ENCODE measurements at places on chromosomes 7 and 10.
A peak's percentile ranks its signal among the peaks of the same experiment; 100 is the strongest.

GRCh38 chr10:76297358-76297757 is 865.9 kb downstream of the LRMDA start:
- DNase-seq, result no peak

DNA sequence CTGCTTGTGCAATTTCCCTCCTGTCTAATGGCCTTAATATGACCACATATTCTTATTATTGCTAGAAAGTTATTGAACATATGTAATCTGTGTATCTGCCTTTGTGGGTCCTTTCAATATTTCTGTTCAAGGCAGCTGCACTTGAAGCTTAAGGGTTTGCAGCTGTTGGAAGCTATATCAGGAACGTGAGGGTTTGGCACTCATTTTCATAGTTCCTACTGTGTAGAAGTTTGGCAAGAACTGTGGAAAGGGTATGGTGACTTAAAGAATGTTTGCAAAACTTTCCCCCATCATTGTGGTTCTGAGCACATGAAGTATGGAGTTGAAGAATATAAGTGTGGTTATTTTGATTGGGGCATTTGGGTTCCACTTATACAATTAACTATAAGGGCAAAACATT is 144.7 kb upstream of the SEMA3A start:
- DNase-seq, result no peak

GRCh38 chr10:101161494-101162299 is 30.6 kb downstream of the TLX1 start:
- DNase-seq, result peak; percentile 75

DNA sequence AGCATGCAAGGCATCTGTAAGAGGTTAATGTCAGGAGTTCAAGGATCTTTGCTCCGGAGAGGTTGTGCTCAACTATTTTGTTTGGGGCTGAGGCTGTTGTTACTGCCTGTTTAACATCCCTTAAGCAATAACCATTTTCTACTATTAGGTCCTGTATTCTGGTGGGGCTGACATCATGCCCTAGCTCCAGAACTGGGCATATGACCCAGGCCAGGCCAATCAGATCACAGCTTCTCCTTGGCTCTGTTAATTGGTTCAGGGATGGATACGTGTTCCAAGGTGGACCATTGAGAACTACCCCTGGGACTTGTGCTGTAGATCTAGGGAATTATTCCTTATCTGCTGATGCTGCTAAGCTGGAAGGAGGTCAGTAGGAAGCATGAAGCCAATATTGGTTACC is 67.0 kb downstream of the SYPL1 start:
- no peak for DNase-seq

DNA sequence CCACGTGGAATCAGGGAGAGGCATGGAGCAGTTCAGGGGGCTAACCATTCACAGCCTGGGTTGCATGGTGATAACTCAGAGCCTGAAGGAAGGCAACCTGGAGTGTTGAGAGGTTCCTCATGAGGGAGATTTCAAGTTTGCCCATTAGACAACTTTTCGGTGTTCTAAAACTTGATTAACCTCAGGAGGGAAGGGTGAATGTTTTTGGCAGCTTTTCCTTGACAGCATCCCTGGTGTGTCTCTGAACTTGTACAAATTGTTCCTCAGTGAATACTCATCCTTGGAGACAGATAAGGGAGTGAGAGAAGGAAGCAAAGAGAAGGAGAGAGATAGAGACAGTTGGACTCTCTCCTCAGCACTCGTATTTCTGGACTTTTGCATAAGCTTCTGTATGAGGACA is at the start of gene OR9A4:
OR9A4 (plus strand) TSS at position 301 of the 400 bp plus-strand sequence. CDS start 2,477 bp downstream, outside the sequence.
- no peak for DNase-seq
